A673 (cell line): ENCODE measurements at places on chromosomes 13 and 19. TPM values are rescaled to one million over a fixed set of nuclear protein-coding genes. Genes with fewer than 3 reads are reported as not detected.

DNA sequence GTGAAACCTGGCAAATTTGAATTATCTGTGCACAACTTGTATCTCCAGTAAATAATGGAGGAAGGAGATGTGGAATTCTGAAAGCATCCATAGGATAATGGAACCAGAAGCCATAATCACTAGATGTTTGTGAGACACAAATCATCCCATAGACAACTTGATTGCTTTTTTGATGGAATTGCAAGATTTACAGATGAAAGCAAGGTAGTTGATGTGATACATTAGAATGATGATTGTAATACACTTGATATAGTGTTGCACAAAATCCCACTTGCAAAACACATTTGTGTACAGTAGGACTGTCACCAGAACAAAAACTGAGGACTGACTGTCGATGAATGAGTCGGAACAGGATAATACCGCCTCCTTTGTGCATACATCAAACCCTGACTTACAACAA, 178.3 kb downstream of the IRS2 start:
- no peaks in the 10 kb centered on the region for H3K36me3 ChIP-seq
- no peaks in the 10 kb centered on the region for H3K27me3 ChIP-seq
- H3K27ac ChIP-seq: no peak overlapping the region
- peaks cover 2% of the 10 kb centered on the region for H3K4me1 ChIP-seq

- no peaks in the 10 kb centered on the region for H3K4me1 ChIP-seq
- DNase-seq: peak; percentile 46
- H3K27me3 ChIP-seq: no peaks in the 10 kb centered on the region
- H3K36me3 ChIP-seq: peaks cover 4% of the 10 kb centered on the region
These were observed 17.1 kb downstream of the UCHL3 start for GRCh38 chr13:75566658-75567057.

- peak within 1 kb of the TSS; percentile 64 for H3K4me3 ChIP-seq
- no peaks in the 10 kb centered on the region for H3K27me3 ChIP-seq
- no peaks in the 10 kb centered on the region for H3K36me3 ChIP-seq
These were observed at the start of gene ETFB for GRCh38 chr19:51365965-51366388. Gene ETFB, minus strand, starts transcription at chr19:51366388. Its CDS starts 62 bp downstream, at chr19:51366326.

- H3K27ac ChIP-seq: no peak overlapping the region
- no peaks in the 10 kb centered on the region for H3K27me3 ChIP-seq
- H3K4me1 ChIP-seq: peaks cover 6% of the 10 kb centered on the region
- H3K4me3 ChIP-seq: no peak overlapping the region
- no peak for DNase-seq
These were observed 10.1 kb downstream of the TINCR start for GRCh38 chr19:5557691-5558090.

- no peak overlapping the region for H3K27ac ChIP-seq
- no peaks in the 10 kb centered on the region for H3K4me1 ChIP-seq
- H3K27me3 ChIP-seq: no peaks in the 10 kb centered on the region
- DNase-seq: no peak
- peaks cover 26% of the 10 kb centered on the region for H3K36me3 ChIP-seq
- no peak overlapping the region for H3K4me3 ChIP-seq
These were observed 82.9 kb downstream of the RAB20 start for GRCh38 chr13:110478405-110479214.

DNA sequence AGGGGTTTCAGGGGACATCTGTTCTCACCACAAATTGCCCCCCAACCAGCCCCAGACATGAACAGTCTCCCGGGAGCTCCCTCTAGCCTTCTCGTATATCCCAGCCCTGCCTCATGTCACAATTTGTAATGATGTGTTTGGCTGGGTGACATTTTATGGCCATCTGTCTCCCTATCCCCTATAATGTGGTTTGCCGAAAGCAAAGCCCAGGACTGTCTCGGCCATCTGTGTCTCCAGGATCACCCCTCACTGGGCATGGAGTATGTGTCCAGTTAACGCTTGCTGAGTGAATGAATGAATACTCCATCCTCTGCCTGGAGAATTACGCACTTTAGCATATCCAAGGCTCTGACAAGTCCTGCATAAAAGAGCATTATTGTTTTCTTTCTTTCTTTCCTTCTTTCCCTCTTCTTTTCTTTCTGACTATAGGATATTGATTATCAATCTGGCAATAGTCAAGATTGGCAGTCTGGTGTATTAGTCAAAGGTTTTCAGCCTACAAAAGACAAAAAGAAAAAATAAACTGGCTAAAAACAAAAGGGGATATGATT, 15.1 kb downstream of the HPN start:
- H3K27me3 ChIP-seq: peaks cover 16% of the 10 kb centered on the region
- no peaks in the 10 kb centered on the region for H3K4me1 ChIP-seq
- no peaks in the 10 kb centered on the region for H3K36me3 ChIP-seq

DNA sequence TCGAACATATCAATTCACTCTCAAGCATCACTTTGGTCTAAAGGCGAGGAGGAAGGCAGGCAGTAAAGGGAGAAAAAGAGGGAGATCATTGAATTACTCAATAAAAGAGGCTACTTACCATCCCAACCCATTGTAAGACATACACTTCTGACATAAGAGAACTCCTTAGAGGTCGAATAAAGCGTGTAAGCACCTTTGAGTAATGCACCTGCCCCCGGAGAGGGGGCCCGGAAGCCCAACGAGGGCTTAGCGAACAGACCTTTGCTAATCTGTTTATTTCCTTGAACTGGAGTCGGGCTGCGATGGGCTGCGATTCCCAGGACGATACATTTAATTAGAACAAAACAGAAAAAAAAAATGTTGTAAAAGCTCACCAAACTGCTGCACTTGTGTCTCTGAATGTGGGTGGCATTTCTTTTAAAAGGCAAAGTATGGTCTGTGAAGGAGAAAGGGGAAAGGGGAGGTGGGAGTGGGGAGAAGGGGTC, 3.0 kb downstream of the ZC3H4 start:
- no peaks in the 10 kb centered on the region for H3K27me3 ChIP-seq
- DNase-seq: peak; percentile 28
- H3K4me1 ChIP-seq: peaks cover 34% of the 10 kb centered on the region

DNA sequence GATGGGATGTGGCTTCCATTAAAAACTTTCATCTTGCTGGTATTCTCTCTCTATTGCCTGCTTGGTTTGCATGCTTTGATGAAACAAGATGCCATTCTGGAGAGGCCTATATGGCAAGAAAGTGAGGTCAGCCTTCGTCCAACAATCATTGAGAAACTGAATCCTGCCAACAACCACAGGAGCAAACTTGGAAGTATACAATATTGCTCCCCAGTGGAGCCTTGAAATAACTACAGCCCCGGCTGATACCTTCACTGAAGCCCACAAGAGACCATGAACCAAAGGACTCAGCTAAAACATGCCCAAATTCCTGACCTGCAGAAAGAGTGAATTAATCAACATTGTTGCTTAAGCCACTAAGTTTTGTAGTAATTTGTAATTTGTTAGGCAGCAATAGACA, 82.5 kb upstream of the FGF14 start:
- no peaks in the 10 kb centered on the region for H3K36me3 ChIP-seq
- peaks cover 4% of the 10 kb centered on the region for H3K4me1 ChIP-seq
- DNase-seq: peak; percentile 60
- no peak overlapping the region for H3K4me3 ChIP-seq

DNA sequence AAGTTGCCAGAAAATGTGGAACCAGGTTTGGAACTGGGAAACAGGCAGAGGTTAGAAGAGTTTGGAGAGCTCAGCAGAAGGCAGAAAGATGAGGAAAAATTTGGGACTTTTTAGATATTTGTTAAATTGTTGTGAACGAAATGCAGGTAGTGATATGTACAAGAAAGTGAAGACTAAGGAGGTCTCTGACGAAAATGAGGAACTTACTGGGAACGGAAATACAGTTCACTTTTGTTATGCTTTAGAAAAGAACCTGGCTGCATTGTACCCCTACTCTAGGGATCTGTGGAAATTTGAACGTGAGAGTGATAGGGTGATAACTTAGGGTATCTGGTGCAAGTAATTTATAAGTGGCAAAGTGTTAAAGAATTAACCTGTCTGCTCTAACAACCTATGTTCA, 632.4 kb downstream of the SLITRK5 start:
- no peak for DNase-seq
- no peak overlapping the region for H3K27ac ChIP-seq
- no peaks in the 10 kb centered on the region for H3K36me3 ChIP-seq

- no peak overlapping the region for H3K4me3 ChIP-seq
- no peaks in the 10 kb centered on the region for H3K27me3 ChIP-seq
- no peaks in the 10 kb centered on the region for H3K4me1 ChIP-seq
- no peak overlapping the region for H3K27ac ChIP-seq
- H3K36me3 ChIP-seq: no peaks in the 10 kb centered on the region
- DNase-seq: no peak
These were observed 16.3 kb upstream of the DNMT1 start for GRCh38 chr19:10211061-10211460.

DNA sequence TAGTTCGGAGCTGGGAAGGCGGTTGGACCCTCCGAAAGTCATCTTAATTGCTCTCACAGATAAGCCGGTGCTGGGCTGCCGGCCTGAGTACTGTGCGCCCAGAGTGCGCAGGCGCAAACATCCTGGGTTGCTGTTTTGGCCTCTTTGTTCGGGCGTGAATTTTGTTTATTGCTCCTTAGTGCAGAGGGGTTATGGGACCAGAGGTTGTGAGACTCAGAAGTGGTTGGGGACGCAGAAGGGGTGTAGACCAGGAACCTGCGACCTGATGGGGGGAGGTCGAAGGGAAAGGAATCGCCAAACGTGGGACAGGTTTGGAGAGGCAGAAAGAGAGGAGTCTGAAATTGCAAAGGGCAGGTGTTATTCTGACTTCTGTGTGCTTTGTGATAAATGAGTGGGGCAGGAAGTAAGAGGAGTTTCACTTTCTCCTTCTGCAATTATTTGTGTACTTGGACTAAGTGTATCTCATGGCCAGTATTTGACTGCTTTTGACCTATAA, 607 bp upstream of the ZNF566 start:
- no peaks in the 10 kb centered on the region for H3K36me3 ChIP-seq
- peak overlapping the region; percentile 97 for H3K27ac ChIP-seq
- no peaks in the 10 kb centered on the region for H3K27me3 ChIP-seq
- peak overlapping the region; percentile 61 for H3K4me3 ChIP-seq

- DNase-seq: no peak
- H3K4me3 ChIP-seq: no peak overlapping the region
- H3K36me3 ChIP-seq: no peaks in the 10 kb centered on the region
- H3K27ac ChIP-seq: no peak overlapping the region
- H3K4me1 ChIP-seq: peaks cover 17% of the 10 kb centered on the region
These were observed 870 bp upstream of the UNC13A start for GRCh38 chr19:17688853-17689595.

GRCh38 chr13:50077431-50077830, 62.2 kb downstream of the KCNRG start:
- peaks cover 13% of the 10 kb centered on the region for H3K36me3 ChIP-seq
- H3K27me3 ChIP-seq: no peaks in the 10 kb centered on the region
- DNase-seq: no peak
- H3K27ac ChIP-seq: no peak overlapping the region
- no peak overlapping the region for H3K4me3 ChIP-seq

The GRIK5 gene
- total RNA-seq: 21.2 and 24.0 TPM in 2 replicates

The ZNF154 gene
- 4.0 and 4.4 TPM in 2 replicates for total RNA-seq

The DKKL1 gene
- total RNA-seq: 1.2 and 1.6 TPM in 2 replicates

The BEST2 gene
- 0.13 TPM in 1 of 2 replicates, not detected in the other for total RNA-seq

The ZNF682 gene
- total RNA-seq: not detected in 2 replicates
